ENCODE measurements at places on chromosomes 3 and 15. TPM values are rescaled to one million over a fixed set of nuclear protein-coding genes. Genes with fewer than 3 reads are reported as not detected.

The POLQ gene
- 0.99 TPM for total RNA-seq

The CPA3 gene
- total RNA-seq = not detected

The HGD gene
- total RNA-seq = 0.29 TPM

The SST gene
- not detected for total RNA-seq

The SLC6A6 gene
- 11.4 TPM for total RNA-seq

The SLC22A14 gene
- 0.15 TPM for total RNA-seq

Measured in smooth muscle cell of trachea (primary cell).